Epithelial cell of umbilical artery (primary cell): ENCODE measurements at places on chromosomes 1 and 21. TPM values are rescaled to one million over a fixed set of nuclear protein-coding genes. Genes with fewer than 3 reads are reported as not detected.

Gene KIRREL1
- total RNA-seq, result 25.3 and 41.5 TPM in 2 replicates

Gene C1orf116
- total RNA-seq, result not detected in 2 replicates

Gene AIRE
- total RNA-seq, result under 0.01 and 0.15 TPM in 2 replicates

Gene LCE1E
- total RNA-seq, result not detected in 2 replicates

Gene IER5
- total RNA-seq, result 16.2 and 33.7 TPM in 2 replicates

Gene NCAM2
- total RNA-seq, result 0.97 and 1.4 TPM in 2 replicates

Gene EXTL2
- 24.0 and 32.8 TPM in 2 replicates for total RNA-seq

Gene ROR1
- total RNA-seq, result 7.6 and 12.7 TPM in 2 replicates

Gene LCE1A
- total RNA-seq, result not detected in 2 replicates

Gene CCDC28B
- 16.7 and 25.3 TPM in 2 replicates for total RNA-seq

Gene ADAM30
- total RNA-seq, result not detected in 2 replicates

Gene GPATCH2
- total RNA-seq, result 16.9 and 24.5 TPM in 2 replicates

Gene LY9
- total RNA-seq, result not detected in 2 replicates

Gene TRIM17
- total RNA-seq, result not detected in 2 replicates

Gene PLEKHA6
- 1.9 and 2.4 TPM in 2 replicates for total RNA-seq

Gene SPATA1
- 1.6 TPM in 1 of 2 replicates, not detected in the other for total RNA-seq

Gene CRABP2
- 1.1 and 1.3 TPM in 2 replicates for total RNA-seq

Gene HAPLN2
- total RNA-seq, result not detected in 2 replicates

Gene NCMAP
- total RNA-seq, result not detected in 2 replicates

Gene CYP4Z1
- not detected in 2 replicates for total RNA-seq

Gene CASQ1
- total RNA-seq, result not detected in 2 replicates

Gene CBR1
- 82.8 and 144 TPM in 2 replicates for total RNA-seq

Gene DISP1
- 0.97 and 1.4 TPM in 2 replicates for total RNA-seq

Gene RGS18
- total RNA-seq, result not detected in 2 replicates

Gene CITED4
- 5.5 and 16.4 TPM in 2 replicates for total RNA-seq

Gene DRAXIN
- total RNA-seq, result 0.15 and 0.97 TPM in 2 replicates

Gene XCL2
- total RNA-seq, result not detected in 2 replicates

Gene PDC
- total RNA-seq, result not detected in 2 replicates

Gene PRDM15
- 3.2 and 3.9 TPM in 2 replicates for total RNA-seq

Gene PMVK
- total RNA-seq, result 7.3 and 9.7 TPM in 2 replicates

Gene INSRR
- not detected in 2 replicates for total RNA-seq

Gene TMPRSS2
- total RNA-seq, result not detected in 2 replicates

Gene C4BPA
- not detected in 2 replicates for total RNA-seq

Gene SFN
- total RNA-seq, result not detected in 2 replicates

Gene KCNH1
- total RNA-seq, result not detected in 2 replicates
